Renal cortical epithelial cell (primary cell): ENCODE measurements at places on chromosomes 4 and X.

DNA sequence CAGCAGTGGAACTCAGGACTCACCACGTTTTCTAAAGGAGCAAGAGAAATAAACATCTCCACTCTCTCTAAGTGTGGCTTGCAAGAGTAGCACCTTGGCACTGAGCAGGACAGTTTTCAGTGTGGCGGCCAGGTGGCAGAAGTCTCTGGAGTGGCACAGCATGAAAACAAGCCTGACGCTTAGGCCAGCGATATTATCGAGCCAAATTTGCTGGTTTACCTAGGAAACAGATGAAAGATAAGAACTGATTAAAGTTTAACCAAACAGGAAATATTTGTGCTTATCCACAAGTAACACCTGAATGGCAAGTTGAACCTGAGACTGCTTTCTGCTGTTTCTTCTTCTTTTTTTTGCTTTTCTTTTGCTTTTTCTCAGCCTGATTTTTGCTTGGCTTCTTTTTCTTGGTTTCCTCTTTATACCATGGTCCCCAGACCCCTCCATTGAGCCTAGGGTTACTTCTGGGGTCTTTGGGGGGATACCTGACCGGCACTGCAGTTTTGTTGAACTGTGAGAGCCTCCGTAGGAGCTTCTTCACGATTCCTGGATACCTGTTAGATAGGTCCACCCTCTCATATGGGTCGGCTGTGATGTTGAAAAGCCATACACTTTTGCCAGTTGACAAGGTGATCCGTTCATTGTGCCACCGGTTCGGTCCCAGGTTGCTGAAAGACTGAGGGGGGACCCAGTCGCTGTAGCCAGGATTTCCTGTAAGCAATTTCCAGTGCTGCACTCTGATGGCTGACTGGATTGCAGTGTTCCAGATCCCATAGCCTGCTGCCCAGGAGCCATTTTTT is 77.3 kb downstream of the ARSJ start:
- DNase-seq: peak; percentile 53

GRCh38 chrX:136767104-136767941 is 13.4 kb downstream of the ARHGEF6 start:
- peak; percentile 19 for DNase-seq

DNA sequence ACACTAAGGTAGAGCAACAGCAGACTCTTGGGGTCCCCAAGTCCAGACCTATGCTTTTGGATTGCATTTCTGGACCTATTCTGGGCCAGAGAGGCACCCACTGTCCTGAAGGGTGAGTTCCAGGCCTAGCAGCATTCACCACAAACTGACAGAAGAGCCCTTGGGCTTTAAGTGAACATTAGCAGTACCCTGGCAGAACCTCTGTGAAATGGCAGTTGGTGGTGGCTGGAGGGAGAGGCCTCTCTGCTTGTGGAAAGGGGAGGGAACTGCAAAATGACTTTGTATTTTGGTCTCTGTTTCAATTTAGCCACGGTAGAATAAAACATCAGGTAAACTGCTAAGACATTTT is 1211.9 kb downstream of the PCDH18 start:
- no peak for DNase-seq

- no peak for DNase-seq
These were observed 5.4 kb upstream of the NAA15 start for GRCh38 chr4:139295942-139296299.

GRCh38 chr4:142373610-142374009 is 472.5 kb downstream of the INPP4B start:
- no peak for DNase-seq

GRCh38 chr4:158993891-158994290 is 109.0 kb upstream of the RAPGEF2 start:
- DNase-seq: no peak

DNA sequence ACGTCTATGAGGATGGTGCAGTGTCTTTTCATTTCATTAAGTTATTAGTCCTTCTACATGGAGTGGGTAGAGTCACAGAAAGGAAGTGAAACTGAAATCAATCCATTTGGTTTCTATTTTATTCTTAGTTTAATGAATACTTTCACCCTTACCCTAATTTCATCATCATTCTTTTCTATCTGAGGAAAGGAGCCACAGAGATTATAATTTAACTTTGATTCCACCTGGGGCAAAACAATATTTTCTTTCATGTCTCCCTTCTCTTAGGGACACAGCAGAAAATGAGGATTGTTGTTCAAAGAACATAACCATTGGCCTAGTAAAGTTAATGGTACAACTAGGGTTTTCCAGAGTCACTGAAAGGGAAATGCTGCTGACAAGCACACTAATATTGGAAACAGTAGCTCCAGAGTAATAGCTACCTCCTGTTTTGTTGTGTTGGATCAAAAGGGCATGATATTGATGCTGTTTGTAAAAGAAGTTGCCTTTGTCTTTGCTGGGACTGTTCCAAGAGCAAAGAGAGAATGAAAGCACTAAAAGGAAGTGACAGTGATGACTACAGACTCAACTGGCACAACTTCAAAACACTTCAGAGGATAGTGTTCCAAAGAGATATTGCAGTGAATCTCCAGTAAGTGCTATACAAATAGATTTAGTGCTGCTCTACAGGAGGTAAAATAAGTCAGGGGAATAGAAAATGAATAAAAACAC is 247.1 kb upstream of the PITX2 start:
- DNase-seq: peak; percentile 91

- DNase-seq: peak; percentile 78
These were observed 36.5 kb upstream of the PPM1K start for GRCh38 chr4:88320780-88321373.
